ENCODE measurements at places on chromosomes 13 and 19.

DNA sequence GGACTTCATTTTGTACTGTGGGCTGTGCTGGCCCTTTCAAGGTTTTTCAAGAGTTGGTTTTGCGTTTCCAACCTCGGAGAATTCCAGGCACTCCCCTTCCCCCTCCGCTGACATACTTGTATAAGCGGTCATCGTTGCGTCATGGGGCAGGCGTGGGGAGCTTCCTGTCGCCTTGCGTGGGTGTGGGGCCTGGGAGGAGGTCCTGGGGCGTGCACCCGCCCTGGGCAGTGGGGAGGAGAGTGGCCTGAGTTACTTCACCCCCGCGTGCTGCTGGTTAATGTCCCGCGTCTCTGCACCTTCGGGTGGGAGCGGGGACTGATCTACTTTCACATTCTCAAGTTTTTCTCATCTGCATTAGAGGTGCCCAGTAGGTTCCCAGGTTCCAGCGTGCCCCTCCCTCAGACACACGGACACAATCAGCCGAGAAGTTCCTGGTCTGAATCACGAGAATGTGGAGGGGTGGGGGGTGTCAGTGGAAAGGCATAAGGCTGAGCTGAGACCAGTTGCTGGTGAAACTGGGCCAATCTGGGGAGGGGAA, 4.1 kb downstream of the IER2 start:
- DNase-seq: peak; percentile 90

GRCh38 chr13:27183561-27184147, 12.0 kb upstream of the USP12 start:
- no peak for DNase-seq

DNA sequence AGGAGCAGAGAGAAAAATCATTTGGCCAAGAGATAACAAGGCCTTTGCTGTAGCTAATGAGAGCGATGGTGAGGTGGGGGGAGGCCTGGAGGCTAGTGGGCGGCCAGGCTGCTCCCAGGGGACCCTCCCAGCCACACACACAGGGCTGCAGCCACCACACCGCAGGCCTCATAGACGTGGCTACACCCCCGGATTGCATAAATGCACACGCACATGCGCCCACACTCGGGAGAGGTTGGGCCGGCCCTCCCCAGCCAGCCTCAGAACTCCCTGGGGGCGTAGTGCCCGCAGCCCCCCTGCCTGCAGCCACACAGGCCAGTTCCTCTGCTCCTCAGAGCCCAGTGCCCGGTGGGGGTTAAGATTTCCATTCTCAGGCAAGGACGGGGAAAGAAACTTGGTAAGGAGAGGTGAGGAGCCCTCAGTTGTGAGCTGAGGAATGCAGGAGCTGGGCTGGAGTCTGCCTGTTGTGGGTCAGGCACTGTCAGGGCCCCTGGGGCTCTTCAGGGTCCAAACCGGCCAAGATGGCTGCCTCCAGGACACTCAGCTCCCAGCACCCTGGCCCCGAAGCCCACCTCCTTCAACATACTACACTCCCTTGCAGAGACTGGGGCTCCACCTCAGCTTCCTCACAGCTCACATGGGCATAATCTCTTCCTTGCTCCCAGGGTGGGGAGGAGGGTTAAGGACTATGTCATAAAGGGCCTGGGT, 8.0 kb downstream of the PTH2 start:
- DNase-seq: no peak

DNA sequence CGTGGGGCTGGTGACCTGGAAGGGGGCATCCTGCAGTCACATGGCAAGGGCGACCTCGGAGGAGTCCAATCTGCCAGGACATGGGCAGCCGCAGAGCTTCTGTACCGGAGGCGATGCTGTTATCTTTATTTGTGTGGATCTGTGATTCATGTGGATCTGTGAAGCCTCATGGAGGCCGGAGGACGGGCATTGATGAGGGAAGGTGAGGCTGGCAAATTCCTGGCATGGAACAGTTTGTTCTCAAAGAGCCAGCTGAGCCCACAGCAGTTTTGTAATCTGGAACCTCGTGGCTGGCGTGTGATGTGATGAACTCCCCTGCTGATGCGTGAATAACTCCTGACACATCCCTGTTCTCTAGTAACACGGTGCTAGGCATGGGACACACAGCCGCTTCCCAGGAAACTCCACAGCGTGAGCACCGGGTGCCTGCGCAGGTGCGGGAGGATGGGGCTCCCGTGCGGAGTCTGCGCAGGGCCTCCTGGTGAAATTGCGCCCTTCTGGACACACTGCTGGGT, 40.4 kb downstream of the ATP11A start:
- no peak for DNase-seq

DNA sequence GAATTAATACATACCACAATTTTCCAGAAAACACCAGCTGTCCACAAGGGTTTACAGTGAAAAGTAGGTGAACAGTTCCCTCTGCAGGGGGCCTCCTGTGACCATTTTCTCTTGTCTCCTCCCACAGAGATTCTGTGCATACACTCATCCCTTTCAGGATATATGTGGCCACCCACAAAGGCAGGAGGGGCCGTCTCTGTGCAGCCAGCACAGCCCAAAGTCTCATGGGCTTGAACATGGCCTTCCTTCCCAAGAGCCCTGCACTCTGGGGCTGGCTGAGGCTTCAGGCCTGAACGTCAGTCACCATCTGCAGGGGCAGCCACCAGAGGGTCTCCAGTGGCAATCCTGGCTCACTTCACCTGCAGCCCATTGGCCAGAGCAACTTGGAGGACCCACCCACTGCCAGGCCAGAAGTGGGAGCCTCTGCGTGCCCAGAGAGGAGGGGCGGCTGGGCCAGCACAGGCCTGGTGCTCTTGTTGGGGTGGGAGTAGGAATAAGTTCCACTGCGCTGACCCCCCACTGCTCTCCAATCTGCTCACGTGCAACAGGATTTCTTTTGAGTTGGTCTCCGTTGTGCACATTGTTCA, 25.1 kb downstream of the TMEM161A start:
- no peak for DNase-seq

DNA sequence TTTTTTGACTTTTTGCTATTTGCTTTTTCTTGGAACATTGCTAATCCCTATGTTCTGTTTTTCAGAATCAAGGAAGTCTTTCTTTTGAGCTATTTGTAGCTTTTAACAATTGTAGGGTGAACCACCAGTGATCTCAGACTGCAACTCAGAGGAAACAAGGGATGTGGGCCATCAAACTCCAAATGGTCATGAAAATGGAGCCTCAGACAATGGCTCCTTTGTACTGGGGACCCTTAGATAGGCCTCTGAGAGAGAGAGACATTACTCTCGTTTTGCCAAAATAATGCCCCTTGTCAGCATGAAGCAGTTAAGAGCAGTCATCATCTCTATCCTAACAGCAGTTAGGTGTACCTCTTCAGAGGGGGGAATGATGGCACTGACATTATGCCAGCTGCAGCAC, 56.4 kb upstream of the GJB6 start:
- DNase-seq: no peak

- no peak for DNase-seq
These were observed 32.6 kb downstream of the PDE4A start for GRCh38 chr19:10452726-10453618.

DNA sequence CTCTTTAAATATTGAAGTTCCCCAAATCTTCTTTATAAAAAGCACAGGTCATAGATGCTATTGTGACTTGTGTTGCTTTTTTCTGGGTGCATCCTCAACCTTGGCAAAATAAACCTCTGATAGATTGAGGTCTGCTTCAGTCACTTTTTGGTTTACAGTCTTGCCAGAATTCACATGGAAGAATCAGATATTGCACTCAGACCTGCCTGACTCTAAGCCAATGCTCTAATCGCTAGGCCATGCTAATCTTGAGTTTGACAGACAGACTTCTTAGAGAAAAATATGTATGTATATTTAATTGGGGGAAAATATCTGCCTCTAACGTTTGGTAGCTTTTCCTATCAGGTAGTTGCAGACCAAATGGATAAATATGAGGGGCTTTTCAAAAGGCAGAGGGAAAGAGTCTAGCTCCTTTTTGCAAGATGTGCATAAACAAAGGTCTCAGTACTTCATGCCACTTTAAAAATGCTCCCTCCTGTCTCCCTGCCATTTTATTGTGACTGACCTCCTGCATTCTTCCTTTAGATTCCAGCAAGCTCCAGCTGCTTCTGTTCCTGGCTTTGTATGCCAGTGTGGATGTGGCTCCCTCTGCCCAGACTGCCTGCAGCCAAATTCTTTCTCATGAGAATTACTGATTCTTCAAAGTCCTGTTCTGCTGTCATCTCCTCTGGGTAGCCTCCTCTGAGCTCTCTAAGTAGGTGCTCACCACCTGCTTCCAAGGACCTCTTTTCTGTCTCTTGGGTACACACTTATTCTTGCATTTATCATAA, 42.4 kb upstream of the RFC3 start:
- no peak for DNase-seq

DNA sequence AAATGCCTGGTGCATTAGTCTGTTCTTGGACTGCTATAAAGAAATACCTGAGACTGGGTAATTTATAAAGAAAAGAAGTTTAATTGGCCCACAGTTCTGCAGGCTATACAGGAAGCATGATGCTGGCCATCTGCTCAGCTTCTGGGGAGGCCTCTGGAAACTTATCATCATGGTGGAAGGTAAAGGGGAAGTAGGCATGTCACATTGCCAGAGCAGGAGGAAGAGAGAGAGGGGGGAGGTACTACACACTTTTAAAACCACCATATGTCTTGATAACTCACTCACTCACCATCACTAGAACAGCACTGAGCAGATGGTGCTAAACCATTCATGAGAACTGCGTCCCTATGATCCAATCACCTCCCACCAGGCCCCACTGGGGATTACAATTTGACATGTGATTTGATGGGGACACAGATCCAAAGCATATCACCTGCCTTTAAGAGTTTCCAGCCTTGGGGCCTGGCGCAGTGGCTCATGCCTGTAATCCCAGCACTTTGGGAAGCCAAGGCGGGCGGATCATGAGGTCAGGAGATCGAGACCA, 219.0 kb downstream of the KATNAL1 start:
- DNase-seq: no peak

DNA sequence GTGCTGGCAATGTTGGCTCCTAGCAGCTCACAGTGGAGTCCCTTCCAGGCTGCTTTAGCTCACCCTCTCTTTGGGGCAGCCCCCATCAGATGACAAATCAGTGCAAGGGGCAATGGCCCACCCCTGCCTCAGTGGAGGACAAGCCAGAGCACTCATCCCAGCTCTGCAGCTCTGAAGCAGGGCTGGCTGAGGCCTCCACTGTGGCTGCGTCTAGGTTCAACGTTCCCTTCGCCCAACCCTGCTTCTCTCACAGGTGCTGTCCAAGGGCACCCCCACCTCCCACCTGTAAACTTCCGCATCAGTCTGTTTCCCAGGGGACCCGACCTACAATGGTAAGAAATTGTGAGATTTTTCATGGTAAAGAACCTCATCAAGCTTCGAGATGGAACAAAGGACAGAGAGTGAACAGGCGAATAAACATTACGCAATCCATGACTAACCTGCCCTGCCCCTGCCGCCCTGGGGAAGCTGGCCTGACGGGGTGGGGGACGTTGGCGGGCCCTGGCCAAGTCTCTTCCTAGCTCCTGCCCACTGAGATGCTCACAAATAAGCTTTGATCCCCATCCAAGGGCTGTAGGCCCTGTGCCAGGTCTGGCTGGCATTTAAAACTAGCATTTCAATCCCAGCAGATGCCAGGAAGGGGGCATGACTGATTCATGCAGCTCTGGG, 40.5 kb downstream of the DZIP1 start:
- DNase-seq: no peak

GRCh38 chr19:4980838-4981680, 12.1 kb downstream of the KDM4B start:
- DNase-seq: no peak

DNA sequence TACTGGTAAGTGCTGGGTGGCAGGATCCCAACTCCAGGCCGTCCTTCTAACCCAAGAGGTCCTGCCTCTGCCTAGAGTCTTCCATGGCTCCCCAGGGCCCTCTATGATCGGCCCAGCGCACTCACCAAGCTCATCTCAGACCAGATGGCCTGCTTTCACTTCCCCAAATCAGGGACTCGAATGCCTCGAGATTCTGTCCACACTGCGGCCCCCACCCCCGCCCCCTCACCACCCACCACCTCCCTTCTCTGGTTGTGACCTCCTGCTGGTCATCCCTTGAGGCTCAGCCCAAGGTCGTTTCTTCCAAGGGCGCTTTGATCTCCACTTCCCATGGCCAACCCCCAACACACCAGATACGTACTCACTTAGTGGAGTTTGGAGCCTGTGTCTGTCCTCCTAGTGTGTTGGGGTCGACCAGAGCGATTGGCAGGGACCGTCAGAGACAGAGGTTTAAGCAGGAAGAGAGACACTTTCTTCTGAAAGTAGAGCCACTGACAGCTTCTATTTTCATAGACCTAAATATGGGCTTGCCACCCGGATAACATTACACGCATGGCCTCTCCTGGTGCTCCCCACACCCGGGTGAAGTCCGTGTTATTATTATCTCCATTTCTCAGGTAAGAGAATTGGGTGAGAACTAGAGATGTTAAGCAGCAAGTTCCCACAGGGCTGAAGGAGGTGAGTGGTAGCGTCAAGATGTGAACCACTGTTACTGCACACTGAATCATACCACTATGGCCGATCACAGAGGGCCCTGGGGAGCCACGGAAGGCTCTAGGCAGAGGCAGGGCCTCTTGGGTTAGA, at the start of gene FCER2:
TSS of gene FCER2 (minus strand) at position 478 of the 804 bp plus-strand sequence. CDS start 2,371 bp downstream, outside the sequence.
- DNase-seq: no peak

DNA sequence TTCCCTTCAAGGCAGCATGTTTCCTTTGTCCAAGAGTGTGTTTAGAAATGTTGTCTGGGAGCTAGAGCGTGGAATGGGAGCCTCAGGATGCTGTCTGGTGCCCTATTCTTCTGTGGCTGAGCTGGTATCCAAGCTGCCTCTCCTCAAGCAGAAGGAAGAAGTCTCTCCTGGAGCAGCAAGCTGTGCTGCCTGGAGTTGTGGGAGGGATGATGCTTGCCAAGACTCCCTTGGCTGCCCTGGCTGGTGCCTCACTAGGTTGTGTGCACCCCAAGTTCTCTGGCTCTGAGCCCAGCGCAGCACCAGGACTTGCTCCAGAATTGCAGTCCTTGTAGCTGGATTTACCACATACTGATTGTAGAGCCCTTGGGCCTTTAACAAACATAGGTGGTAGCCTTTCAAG, 4.7 kb upstream of the CYP4F3 start:
- DNase-seq: no peak

- no peak for DNase-seq
These were observed 14.9 kb downstream of the ZIC2 start for GRCh38 chr13:99996381-99996973.

DNA sequence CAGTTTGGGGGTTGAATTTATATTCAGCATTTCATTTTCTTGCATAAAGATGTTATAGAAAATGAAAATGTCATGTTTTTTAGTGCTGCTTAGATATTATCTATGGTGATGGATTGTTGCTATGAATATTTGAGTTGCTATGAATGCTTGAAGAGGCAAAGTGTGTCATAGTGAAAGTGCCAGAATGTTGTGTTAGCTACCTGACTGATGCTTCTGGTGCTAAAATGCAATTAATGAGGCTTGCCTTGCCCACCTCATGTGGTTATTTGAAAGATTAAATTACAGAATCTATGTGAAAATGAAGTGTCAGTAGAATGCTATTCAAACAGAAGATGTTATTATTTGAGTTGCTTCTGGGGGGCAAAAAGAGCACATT, 62.7 kb upstream of the MYCBP2 start:
- no peak for DNase-seq

All from GM03348 (cell line).